ENCODE measurements at places on chromosomes 2 and 18.

DNA sequence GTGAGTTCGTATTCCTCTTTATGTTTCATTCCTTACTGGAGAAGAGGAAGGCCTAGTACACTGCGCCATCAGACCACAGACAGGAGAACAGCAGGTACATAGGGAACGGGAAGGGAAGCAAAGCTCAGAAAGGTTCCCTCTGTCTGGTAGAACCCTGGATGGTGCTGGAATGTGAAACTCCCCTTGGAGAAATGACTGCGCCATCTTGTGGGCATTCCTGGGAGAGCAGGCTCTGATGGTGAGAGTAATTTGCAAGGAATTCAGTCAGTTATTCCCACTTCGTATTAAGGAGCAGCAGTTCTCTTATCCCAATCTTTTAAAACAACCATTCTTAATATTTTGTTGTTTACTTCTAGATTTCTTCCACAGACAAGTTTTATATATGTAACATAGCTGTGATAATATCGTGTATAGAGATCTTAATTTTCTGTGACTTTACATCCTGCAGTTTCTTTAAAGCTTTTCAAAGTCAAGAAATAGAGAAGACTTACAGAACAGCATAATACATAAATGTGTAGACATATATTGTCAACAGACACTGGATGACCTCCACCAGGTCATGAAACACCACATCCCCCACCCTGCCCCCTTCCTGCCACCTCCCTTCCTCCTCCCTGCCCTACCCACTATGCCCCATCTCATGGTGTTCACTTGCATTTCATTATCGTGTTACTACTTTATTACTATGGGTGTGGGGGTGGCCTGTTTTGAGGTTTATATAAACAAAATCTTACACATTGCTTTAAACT is 83.9 kb downstream of the ARHGEF4 start:
- DNase-seq, result peak; percentile 78

DNA sequence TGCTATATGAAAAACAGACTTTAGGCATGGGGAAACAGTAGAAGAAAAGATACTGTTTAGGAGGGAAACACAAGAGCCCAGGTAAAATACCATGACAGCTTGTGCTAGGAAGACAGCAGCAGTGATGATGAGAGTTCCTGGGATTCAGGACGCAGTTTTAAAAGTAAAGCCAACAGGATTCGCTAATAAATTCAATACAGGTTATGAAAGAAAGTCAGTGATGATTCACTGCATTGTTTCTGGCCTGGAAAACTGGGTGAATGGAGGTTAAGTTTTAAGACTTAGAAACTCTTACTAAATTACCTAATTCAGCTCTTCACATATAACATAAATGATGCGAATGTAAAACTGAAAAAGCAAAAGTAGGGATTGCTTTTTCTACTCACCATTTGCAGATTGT is 27.9 kb upstream of the RNU4ATAC start:
- peak; percentile 83 for DNase-seq

GRCh38 chr2:88919087-88919738 is 227.7 kb downstream of the RPIA start:
- DNase-seq, result peak; percentile 37

GRCh38 chr18:79476918-79477571 is 81.3 kb downstream of the NFATC1 start:
- DNase-seq, result no peak

- no peak for DNase-seq
These were observed 108.8 kb downstream of the LPIN1 start for GRCh38 chr2:11855064-11855760.

DNA sequence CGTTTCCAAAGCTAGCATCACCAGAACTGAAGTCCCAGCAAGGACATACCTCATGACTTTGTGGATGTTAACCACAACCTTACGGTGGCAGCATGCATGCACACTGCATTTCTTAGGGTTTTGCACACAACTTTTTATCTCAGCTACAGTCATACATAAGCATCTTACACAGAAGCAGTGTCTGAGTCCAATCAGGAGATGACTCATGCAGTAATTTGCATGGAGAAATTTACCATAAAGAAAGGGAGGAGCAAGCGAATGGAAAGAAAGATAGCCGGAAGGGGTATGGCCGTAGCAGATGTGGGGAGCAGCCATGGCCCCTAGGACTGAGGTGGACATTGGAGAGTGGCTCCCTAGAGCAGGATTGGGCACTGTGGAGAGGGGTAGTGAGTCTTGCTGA is 522.5 kb downstream of the GALR1 start:
- DNase-seq, result no peak

DNA sequence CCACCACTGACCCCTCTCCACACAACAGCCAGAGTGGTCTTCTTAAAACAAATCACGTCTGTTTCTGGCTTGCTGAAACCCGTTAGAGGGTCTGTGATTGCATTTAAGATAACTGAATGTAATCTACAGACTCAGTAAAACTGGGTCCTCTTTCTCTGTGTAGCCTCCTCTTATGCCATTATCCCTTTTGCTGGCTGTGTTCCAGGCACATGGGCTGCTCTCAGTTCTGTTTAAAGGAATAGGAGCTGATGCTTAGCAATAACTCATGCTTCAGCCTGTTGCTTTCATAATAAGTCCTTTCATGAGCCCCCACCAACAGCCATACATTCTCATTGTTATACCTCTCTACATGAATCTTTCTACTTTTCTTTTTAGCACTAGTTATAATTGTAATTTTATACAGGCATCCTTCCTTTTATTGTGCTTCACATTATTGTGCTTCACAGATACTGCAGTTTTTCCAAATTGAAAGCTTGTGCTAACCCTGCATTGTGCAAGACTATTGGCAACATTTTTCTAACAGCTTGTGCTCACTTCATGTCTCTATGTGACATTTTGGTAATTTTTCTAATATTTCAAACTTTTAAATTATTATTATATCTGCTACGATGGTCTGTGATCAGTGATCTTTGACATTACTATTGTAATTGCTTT is 782.6 kb downstream of the MBD2 start:
- DNase-seq, result no peak

- no peak for DNase-seq
These were observed 44.0 kb upstream of the UBE2F start for GRCh38 chr2:237922641-237923361.

GRCh38 chr18:34023471-34023870 is 201.2 kb downstream of the NOL4 start:
- peak; percentile 22 for DNase-seq

DNA sequence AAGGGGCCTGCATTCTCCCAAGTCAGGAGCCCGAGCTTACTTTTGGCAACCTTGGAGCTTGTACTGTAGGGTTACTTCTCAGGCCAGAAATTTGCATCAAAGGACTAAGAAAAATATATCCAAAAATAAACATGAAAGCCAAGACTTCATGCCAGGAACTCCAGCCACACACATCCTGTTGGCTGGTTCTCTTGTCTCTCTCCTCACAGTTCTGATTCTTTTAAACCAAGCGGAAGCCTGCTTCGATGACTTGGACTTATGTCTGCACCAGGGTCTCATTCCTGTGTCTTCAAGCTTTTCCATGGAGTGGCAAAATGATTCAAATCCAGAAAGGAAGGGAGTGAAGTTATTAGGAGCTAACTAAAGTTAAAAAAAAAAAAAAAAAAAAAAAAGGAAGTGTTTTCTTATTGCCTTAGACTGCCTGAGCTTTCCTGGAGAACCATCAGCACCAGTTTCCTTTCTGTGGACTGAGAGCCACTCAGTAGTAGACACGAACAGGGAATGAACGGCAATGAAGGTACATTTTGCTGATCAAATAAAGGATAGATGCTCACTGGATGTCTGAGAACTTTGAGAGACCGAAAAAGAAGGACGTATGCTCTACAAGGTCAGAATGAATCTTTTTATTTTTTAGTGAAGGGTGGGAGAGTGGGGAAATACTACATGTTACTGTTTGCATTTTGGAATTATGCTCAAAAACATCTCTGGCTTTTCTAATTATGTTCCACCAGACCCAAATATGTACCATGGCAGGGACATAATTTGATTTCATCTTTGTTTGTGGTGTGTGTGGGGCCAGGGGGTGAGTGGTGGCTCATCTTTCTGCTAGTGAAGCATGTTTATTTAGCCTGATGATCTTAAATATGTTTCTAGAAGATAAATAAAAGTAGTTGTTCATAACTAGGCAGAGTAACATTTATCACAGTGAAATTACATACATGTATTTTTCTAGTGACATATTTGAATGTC is 86.0 kb downstream of the RAPGEF4 start:
- DNase-seq, result peak; percentile 71

DNA sequence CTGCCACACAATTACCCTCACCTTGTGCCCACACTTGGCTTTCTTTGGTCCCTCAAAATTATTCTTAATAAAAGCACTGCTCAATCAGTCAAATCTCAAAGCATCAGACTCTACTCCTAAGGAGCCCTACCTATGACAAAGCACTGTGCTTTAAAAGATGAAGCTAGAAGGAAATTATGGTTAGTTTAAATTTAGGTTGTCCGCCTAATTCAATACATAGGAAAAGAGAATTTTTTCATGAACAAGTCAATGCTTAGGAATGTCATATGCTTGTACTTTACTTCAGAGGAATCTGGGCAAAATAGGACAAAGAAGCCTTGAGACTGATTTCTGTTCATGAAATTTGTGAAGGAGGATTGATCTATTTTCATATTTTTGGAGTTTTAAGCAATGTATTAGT is 726.4 kb upstream of the CDH2 start:
- peak; percentile 14 for DNase-seq

GRCh38 chr18:24231773-24232735 is 93.2 kb downstream of the CABYR start:
- peak; percentile 77 for DNase-seq

GRCh38 chr2:85718885-85719492 is 24.8 kb downstream of the GNLY start:
- DNase-seq, result no peak

- DNase-seq, result no peak
These were observed 84.7 kb downstream of the FAM161A start for GRCh38 chr2:61769093-61769675.

- no peak for DNase-seq
These were observed 334.7 kb upstream of the CELF4 start for GRCh38 chr18:37900326-37900725.

GRCh38 chr18:76081536-76081935 is 413.5 kb downstream of the ZNF516 start:
- DNase-seq, result no peak

GRCh38 chr2:12036640-12036983 is 290.2 kb downstream of the LPIN1 start:
- no peak for DNase-seq

- DNase-seq, result no peak
These were observed 32.3 kb upstream of the MBP start for GRCh38 chr18:77164763-77165485.

DNA sequence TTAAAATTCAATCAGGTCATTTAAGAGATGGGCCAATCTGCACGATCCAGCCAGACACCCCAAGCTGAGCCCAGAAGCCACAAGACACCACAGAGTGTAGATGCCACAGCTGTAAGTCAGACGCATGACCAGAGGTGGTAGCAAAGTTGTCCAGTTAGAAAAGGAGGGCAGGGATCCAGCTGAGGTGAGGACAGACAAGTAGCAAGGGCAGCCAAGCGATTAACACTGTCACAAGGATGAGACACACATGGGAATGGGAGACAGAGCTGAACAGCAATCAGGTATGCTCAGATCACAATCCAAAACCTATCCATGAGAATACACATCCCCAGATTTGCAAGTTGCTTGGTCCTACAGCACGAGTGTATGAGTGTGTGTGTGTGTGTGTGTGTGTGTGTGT is 143.4 kb upstream of the STK17B start:
- DNase-seq, result peak; percentile 19

- DNase-seq, result no peak
These were observed 40.2 kb upstream of the EGR4 start for GRCh38 chr2:73333564-73333963.

DNA sequence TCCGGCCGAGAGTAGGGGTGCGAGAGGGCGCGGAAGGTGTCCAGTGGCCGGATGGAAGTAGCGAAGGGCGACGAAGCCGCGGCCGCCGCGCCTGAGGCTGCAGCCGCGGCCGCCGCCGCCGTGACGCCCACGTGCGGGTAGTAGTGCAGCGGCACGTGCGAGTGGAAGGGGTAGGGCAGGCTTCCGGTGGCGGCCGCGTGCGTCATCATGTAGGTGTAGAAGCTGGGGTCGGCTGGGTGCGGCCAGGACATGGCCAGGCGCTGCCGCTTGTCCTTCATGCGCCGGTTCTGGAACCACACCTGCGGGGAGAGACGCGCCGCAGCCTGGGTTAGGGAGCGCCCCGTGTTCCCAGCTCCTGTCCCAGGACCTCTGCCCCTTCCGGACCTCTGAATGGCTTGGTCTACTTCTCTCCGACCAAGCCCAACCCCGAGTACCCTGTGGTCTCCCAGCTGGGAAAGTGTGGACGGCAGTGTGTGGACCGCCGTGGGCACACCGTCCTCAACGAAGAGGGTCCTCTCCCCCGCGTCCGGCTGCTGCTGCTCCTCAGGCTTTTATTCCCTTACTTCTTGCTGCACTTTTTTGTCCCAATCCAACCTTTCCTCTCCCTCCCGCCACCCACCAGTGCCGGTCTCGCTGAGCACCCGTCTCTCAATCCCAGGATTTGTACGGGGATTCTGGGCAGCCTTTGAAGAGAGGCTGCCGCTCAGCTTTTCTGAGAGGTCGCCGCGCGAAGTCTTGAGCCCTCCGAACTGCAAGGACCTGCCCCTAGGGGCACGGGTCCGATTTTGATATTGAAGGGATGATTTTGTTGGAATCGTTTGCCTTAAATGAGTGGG is 3.0 kb downstream of the EVX2 start:
- DNase-seq, result no peak

GRCh38 chr2:129139380-129139779 is 820.7 kb upstream of the HS6ST1 start:
- DNase-seq, result no peak

DNA sequence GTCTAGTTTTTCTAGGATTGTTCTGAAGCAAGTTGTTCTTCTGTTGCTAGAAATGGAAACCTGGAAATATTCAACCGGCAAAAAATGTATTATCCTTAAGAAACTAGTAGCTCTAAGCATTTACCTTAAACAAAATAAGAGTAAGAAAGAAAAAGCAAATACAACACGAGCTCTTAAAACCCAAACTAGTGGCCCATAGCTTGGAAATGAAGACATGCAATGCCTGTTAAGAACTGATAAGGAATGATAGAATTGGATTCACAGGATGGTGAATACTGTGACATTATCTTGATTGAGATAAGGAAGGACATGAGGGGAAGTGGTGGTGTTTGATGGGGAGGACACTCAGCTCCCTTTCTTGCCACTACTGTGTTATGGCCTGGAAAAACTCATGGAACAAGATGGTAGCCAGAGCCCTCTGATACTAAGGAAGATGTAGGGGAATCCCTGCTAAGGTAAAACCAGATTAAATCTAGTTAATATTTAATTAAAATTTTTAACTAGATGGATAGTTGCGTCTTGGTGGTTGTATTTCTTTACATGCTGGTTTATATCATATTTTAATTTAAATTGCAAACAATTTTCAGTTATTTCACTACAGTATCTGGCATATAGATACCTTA is 193.8 kb downstream of the LPIN1 start:
- DNase-seq, result no peak

GRCh38 chr2:1603059-1603458 is 141.3 kb downstream of the PXDN start:
- no peak for DNase-seq

- no peak for DNase-seq
These were observed 104.5 kb upstream of the CELF4 start for GRCh38 chr18:37669991-37670534.
